ENCODE measurements at places on chromosomes 5 and 9. TPM values are rescaled to one million over a fixed set of nuclear protein-coding genes. Genes with fewer than 3 reads are reported as not detected.
A peak's percentile ranks its signal among the peaks of the same experiment; 100 is the strongest.

The IFNA13 gene
- total RNA-seq, result not detected

The ADAMTSL2 gene
- 5.5 TPM for total RNA-seq

The C7 gene
- total RNA-seq, result 105 TPM

The ZDHHC11 gene
- total RNA-seq, result 5.6 TPM

The NREP gene
- total RNA-seq, result 15.3 TPM

DNA sequence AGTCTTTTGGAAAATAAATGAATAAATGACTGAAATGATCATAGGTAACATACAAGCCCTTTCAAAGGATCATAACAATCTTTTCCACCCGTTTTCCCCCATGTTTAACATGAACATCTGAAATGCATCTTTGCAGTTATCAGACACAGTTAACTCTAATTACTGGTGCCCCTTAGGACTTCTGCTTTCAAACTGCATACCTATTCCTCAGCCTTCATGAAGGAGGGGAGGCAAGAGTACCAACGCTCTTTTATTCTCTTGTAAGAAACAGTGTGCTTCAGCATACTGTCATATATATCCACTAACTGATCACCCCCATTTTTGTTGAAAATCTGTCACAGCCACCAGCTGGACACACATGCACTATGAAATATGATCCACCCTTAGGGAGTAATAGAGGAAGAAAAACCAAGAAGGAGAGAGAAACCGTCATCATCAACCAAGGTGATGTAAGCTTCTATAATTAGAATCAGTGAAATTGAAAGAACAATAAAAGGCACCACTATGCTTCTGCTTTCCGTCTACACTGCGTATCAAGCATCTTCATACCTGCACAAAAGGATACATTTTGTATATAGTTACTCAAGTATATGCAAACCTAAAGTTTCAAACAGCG is 98.7 kb downstream of the RAPGEF6 start:
- no peaks in the 10 kb centered on the region for H3K27me3 ChIP-seq
- no peak overlapping the region for H3K27ac ChIP-seq
- no peaks in the 10 kb centered on the region for H3K36me3 ChIP-seq
- H3K4me1 ChIP-seq, result peaks cover 15% of the 10 kb centered on the region
- H3K4me3 ChIP-seq, result peak overlapping the region; percentile 6

DNA sequence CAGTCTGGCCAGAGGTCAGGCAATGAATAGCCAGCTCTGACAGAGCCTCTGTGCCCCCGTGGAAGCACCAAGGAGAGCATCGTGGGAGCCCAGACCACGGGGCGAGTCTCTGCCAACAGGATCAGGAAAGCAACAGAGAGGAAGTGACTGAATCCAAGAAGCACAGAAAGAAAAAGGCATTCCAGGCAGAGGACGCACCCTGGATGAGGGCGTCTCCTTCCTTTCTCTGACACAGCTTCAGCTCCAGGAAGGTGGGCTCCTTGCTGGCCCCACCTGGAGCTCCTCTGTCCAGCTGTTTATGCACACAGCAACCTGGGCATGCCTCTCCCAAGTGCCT is 16.6 kb downstream of the HK3 start:
- H3K36me3 ChIP-seq, result no peaks in the 10 kb centered on the region
- H3K27ac ChIP-seq, result no peak overlapping the region
- H3K27me3 ChIP-seq, result no peaks in the 10 kb centered on the region
- DNase-seq, result no peak

DNA sequence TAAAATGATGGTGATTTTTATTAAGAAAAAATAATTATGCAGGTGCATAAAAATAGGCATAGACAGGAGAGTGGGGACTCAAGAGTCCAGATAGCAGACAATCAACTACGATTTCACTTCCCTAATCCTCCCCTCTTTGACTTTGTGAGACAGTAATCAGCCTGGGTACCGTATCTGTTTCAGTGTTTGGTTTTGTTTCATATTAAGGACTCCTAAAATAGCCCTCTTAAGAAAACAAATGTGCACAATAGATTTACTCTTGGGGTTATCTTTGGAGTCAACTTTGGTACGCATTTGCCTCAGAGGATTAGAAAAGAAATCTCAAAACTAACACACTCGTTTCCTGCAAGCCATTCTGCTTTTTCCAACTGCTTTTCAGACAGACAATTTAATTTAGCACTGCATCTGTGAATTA is 96.3 kb downstream of the ZNF608 start:
- DNase-seq, result no peak
- no peaks in the 10 kb centered on the region for H3K27me3 ChIP-seq
- peaks cover 29% of the 10 kb centered on the region for H3K4me1 ChIP-seq
- H3K27ac ChIP-seq, result no peak overlapping the region
- H3K36me3 ChIP-seq, result no peaks in the 10 kb centered on the region

GRCh38 chr5:147860641-147861025 is 17.9 kb upstream of the SCGB3A2 start:
- DNase-seq, result no peak
- H3K4me3 ChIP-seq, result no peak overlapping the region
- H3K4me1 ChIP-seq, result peaks cover 5% of the 10 kb centered on the region
- H3K27me3 ChIP-seq, result no peaks in the 10 kb centered on the region
- no peak overlapping the region for H3K27ac ChIP-seq

All from thoracic aorta (tissue), 2 donors.